ENCODE measurements at places on chromosomes 2 and 18.

GRCh38 chr2:136121204-136121910, 3.4 kb upstream of the CXCR4 start:
- no peak for DNase-seq

DNA sequence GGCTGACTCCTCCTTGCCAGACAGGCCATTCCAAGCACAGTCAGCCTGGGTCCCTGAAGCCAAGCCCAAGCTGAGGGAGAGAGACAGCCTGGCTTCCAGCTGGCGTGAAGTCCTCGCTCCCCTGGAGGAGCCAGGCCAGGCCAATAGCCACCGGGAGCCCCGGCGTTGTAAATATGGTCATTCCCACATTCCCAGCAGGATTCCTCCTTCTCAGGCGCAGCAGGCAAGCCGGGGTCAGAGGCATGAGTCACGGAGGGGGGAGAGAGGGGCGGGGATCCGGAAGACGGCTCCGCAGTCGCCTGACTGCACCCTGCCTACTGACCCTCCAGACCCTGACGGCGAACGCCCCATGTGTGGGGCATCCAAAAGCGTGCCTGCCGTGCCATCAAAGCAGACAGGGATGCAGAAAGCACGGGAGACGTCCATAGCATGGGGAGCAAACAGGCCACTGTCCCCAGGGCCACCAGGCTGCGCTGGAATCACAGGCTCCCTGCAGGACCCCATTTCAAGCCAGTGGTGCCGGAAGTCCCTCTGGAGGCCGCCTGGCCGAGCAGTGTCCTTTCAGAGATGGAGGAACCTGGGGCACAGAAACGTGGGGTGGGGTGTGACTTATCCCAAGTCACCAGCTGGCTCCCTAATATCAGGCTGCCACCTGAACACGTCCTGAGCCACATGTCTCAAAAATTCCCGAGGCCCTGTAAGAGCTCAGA, 48.2 kb downstream of the TWIST2 start:
- peak; percentile 92 for DNase-seq

DNA sequence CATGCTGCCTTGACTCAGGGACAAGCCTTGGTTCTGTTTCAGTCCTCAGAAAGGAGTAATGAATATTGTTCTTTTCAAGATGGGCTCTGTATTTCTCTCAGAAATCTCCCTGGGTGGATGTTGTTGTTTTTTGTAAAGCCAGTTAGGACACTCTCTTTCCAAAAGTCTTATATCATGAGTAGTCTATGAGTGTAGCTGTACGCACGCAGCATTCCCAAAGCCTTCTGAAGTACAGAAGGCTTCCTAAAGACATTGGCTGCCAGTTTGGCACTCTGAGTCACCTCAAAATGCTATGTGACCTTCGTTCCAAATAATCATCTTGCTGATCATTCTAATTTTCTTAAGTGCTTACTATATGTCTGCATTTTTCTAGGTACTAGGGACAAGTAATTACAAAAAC, 16.7 kb upstream of the GTF2A1L start:
- DNase-seq = peak; percentile 95

DNA sequence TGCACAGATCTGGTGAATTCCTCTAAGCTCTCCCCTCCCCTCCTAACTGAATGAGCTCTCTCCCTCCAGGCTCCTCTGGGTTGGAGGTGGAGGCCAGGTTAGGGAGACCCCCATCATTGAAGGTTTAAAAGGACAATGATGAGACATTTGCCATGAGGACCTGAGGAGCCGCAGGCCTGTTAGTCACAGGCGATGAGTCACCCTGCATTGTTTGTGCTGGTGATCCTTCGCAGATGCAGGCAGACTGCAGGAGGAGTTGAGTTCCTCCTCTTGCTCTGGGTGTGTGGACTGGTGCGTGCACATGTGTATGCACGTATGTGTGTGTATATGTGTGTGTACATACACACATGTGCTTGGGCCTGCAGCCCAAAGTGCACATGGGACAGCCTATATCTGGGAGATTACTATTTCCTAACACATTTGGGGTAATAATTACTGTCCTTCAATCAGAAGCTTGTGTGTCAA, 42.0 kb downstream of the MCFD2 start:
- peak; percentile 98 for DNase-seq

- DNase-seq = no peak
Observed at GRCh38 chr2:200443376-200443775, 66.5 kb downstream of the KCTD18 start.

GRCh38 chr18:55593888-55594287, 5.9 kb upstream of the TCF4 start:
- peak; percentile 45 for DNase-seq

DNA sequence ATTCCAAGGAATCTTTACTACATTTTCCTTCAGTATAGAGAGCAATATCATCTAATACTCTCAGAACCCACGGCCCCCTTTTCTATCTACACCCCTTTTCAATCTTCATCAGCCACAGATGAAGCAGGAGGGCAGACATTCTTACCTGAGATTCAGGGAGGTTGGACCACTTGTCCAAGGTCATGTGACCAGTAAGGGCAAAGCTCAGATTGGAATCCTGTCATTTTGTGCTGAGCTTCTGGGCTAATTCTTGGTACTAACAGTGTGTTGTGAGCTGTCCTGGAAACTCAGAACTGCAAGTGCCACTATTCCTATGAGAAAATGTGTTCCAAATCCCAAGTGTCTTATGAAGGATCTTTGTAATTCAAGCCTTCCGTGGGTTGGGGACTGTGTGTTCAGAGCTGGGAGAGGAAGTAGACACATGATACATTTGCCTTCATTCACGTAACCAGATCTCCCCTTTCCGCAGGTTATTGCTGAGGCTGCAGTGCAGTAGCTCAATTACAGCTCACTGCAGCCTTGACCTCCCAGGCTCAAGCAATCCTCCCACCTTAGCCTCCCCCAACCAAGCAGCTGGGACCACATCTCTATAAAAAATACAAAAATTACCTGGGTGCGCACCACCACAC, 3.3 kb downstream of the CHRNA1 start:
- no peak for DNase-seq

DNA sequence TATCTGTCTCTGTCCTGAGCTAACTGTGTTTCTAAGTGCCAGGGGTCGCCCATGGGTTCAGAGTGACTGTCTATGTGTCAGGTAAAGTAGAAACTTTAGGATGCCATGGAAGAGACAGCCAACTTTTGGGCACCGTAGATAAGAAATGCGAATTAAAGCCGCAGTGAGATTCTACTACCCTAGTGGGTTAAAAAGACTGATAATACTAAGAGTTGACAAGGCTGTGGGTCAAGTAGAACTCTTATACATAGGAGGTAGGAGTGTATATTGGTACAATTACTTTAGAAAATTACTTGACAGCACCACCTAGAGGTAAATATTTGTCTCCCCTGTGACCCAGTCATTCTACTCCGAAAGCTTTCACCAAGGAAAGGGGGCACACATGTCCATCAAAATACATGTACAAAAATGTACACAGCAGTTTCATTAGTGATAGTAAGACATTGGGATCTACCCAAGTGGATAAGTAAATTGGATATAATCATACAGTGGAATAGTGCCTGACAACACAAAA, 371.3 kb downstream of the SLC4A3 start:
- no peak for DNase-seq

GRCh38 chr2:98568161-98568956, 40.0 kb downstream of the COA5 start:
- DNase-seq = peak; percentile 75

GRCh38 chr2:32711219-32711618, 83.4 kb downstream of the TTC27 start:
- peak; percentile 73 for DNase-seq

GRCh38 chr2:156340804-156341451, 8.4 kb upstream of the NR4A2 start:
- peak; percentile 65 for DNase-seq

- no peak for DNase-seq
Observed at GRCh38 chr2:4353668-4354067, 650.3 kb downstream of the DCDC2C start.

DNA sequence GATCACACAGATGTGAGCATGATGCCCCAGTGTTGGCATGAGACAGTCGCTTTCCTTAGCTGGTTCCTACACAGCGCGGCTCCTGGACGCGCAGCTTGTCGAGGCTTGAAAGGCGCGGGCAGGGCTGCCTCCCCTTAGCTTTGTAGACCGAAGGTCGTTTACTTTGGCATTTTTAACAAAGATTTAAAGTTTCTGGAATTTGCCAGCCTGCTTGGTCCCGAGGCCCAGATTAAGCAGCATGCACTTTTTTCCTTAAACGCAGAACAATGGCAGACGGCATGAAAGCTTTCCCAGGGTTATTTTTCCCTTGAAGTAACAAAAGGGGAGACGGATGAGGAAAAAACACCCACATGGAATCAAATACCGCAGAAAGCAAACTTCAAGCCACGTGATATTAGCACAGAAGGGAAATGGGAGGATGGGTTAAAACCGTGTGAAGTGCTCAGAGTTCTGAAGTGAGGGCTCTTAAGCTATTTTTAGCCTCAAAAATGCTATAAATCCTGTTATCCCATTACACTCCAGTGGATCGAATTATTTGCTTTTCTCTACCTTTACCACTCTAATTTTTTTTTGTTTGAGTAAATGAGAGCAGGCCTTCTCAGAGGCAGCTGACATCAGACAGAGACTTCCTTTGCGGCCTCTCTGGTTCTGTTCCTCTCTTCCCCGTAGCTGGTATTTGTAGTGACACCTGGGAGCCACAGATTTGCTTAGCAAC, 55.7 kb downstream of the NPAS2 start:
- DNase-seq = no peak

DNA sequence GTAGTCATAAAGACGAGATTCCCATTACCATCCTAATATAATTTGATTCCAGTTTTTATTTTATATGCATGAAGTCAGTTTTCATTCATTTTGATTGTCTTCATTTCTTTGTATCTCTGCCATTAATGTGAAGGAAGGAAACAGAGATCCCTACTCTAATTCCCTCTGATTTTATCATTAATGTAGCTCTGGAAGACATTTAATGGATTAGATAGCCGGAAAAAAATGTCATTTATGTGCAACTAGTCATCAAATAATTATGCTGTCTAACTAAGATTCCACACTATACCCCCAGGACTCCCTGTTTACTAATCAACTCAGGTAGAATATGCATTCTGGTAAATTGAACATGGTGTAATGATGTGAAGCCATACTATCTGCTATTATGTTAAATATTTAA, 19.9 kb downstream of the RHBDD1 start:
- no peak for DNase-seq

Measured in GM23248 (cell line).